ENCODE measurements at places on chromosomes 4 and X. TPM values are rescaled to one million over a fixed set of nuclear protein-coding genes. Genes with fewer than 3 reads are reported as not detected.
A peak's percentile ranks its signal among the peaks of the same experiment; 100 is the strongest.

GRCh38 chr4:125169192-125169591 lies 145.6 kb upstream of the FAT4 start:
- H3K27ac ChIP-seq: no peak overlapping the region
- peaks cover 5% of the 10 kb centered on the region for H3K4me1 ChIP-seq
- no peaks in the 10 kb centered on the region for H3K27me3 ChIP-seq

DNA sequence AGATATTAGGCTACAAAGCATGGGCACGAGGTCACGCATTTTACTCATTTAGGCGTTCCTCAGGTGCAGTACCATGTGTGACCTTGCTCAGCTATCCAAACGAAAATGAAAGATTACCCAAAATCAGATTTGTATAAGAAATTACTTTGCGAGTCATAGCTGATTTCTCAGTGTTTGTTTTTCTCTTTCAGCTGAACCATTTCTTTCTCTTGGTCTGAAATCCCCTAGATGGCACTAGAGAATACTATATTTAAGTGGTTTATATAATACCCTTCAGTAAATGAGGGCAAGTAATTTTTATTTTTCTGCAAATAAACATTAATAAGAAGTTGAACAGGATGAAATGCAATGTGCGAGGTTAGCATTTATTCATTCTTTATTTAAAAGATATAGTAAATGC lies 496.6 kb downstream of the STIM2 start:
- no peaks in the 10 kb centered on the region for H3K27me3 ChIP-seq
- H3K4me3 ChIP-seq: no peak overlapping the region
- H3K27ac ChIP-seq: no peak overlapping the region

- H3K27me3 ChIP-seq: peaks cover 11% of the 10 kb centered on the region
- H3K4me1 ChIP-seq: no peaks in the 10 kb centered on the region
- no peak overlapping the region for H3K27ac ChIP-seq
- H3K36me3 ChIP-seq: peaks cover 25% of the 10 kb centered on the region
- no peak overlapping the region for H3K4me3 ChIP-seq
These were observed 332 bp upstream of the RENBP start for GRCh38 chrX:153944800-153945150.

DNA sequence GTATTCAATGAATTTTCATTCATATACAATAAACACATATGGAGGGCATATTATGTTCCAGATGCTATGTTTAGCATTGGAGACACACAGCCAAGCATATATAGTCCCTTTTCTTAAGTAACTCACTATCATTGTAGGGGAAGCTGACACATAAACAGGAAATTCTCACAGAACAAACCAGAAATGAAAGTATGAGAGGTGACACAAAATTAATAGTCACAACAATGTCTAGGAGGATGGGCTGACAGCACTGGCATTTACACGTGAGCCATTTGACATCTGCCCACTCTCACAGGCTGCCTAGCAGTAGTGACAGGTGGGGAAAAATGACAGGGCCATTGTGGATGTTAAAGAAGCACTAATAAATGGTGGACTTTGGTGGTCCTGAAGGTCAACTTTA lies 2.6 kb upstream of the CNOT6L start:
- H3K36me3 ChIP-seq: no peaks in the 10 kb centered on the region
- peak overlapping the region; percentile 96 for H3K27ac ChIP-seq
- no peak for DNase-seq

DNA sequence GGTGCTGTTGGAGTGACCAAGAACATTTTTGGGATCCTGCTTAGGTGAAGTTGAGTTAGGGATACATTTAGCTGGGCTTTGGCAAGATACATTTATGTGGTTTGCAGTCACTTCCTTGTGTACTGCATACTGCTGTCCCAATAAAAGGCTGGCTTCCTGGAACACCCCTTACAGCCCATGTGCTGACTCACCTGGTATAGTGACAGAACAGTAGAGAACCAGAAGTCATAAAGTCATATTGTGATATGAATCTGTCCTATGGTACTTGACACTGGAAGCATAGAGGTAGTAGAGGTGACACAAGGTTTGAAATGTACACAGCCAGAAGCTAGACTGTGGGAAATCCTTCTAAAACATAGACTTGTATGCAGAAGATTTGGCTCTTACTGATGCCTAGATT lies 55.3 kb upstream of the SLC25A43 start:
- no peak overlapping the region for H3K27ac ChIP-seq
- DNase-seq: no peak
- H3K36me3 ChIP-seq: no peaks in the 10 kb centered on the region
- H3K27me3 ChIP-seq: peaks cover 73% of the 10 kb centered on the region

DNA sequence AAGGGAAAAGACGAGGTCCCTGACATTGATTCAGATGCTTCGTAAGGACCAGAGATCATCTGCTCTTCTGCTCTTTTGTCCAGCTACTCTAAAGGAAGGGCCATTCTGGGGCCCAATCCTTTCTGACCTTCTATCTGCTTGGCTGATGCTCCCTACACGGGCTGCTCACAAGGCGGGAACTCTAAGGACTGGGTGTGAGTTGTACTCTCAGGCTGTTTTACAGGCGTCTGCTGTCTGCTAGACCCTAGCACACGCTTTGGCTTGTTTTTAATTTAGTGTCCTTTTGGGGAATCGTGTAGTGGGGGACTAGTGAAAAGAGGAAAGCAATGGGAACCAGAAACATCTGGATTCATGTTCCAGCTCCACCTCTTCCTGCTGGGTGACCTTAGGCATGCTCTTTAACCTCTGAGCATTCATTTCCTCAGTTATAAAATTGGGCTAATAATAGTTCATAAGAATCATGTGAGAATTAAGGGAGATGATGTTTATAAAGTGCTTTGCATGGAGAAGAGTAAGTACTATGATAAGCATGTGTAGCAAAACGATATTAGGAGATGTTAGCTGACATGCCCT lies 53.1 kb downstream of the CASP3 start:
- no peaks in the 10 kb centered on the region for H3K36me3 ChIP-seq
- no peak for DNase-seq
- no peak overlapping the region for H3K27ac ChIP-seq
- H3K4me1 ChIP-seq: peaks cover 11% of the 10 kb centered on the region

DNA sequence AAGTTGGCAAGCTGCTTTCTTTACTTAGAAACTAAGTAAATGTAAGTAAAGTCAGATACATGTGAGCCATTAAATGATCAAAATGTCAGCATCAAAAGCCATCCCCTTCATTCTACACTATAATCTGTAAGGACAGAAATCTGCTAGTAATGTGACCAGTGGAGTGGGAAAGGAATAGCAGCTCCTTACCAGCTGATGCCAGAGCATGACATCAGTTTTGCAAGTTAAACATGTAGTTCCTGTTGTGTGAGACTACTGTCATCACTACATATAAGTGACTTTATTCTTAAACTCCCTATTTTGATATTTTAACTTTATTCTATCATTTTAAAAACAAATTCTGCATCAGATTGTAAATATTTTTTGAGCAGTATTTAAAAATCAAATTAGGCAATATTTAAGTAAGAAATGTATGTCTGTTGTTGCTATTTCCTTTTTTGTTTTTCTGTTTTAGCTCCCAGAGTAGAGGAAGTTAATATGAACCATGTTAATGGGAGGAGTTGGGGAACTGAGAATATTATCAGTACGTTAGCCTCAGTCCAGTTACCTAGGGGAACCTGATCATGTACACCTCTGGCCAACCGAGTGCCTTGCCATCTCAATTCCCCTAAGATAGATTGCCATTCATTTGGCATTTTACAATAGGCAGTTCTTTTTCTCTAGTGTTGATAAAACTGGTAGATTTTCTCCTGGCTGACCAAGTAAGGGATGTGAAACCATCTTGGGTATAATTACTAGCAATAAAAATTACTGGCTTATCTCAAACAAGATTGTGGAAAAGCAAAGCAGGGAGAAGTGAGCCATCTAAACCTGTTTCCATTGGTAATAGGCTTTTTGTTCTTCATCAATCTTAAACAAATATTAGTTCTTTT lies 34.7 kb downstream of the CCNI start:
- no peak overlapping the region for H3K4me3 ChIP-seq
- no peaks in the 10 kb centered on the region for H3K27me3 ChIP-seq
- H3K4me1 ChIP-seq: peaks cover 34% of the 10 kb centered on the region
- DNase-seq: no peak
- peaks cover 44% of the 10 kb centered on the region for H3K36me3 ChIP-seq

- H3K4me3 ChIP-seq: no peak overlapping the region
- H3K36me3 ChIP-seq: no peaks in the 10 kb centered on the region
- no peak for DNase-seq
- peaks cover 86% of the 10 kb centered on the region for H3K27me3 ChIP-seq
These were observed 25.6 kb downstream of the TKTL1 start for GRCh38 chrX:154321152-154321551.

- DNase-seq: no peak
- H3K36me3 ChIP-seq: no peaks in the 10 kb centered on the region
- H3K27me3 ChIP-seq: peaks cover 47% of the 10 kb centered on the region
- no peak overlapping the region for H3K4me3 ChIP-seq
- H3K4me1 ChIP-seq: no peaks in the 10 kb centered on the region
These were observed 67.4 kb upstream of the HELT start for GRCh38 chr4:184950926-184951325.

DNA sequence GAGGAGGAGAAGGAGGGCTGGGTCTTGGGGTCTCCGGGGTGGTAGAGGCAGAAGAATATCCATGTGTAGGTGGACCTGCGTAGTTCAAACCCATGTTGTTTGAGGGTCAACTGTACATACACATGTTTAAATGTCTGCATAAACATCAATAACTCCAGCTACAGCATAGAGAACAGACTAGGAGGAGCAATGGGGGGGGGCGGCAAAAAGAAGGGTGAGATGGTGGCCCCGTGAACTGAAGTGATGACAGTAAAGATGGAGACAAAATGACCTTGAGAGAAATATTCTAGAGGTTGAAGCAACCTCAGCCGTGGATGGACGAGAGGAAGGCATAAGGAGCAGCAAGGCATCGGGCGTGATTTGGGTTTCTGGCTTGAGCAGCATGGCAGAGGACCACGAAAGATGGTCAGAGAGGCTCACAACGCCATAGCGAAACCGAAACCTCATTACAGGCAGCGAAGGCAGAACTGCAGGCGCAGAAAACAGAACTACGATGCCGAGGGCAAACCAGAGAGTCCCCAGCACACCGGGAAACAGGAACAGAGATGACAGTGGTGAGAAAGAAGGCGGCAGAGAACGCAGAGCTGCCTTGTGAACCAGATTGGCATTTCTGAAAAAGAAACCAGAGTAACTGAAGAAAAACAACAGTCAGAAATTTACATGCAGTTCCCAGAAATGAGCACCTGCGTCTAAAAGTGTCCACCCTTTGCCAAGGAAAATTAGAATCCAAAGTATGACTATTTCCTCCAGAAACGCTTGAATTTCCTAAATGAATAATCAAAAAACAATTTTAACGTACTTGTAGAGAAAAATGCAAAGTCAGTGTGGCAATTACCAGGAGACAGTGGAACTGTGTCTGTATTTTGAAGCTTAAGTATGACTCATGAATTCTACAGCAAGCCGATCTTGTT lies 50.3 kb upstream of the ENPP6 start:
- H3K4me3 ChIP-seq: peak overlapping the region; percentile 42
- peaks cover 11% of the 10 kb centered on the region for H3K4me1 ChIP-seq
- H3K36me3 ChIP-seq: peaks cover 15% of the 10 kb centered on the region
- H3K27ac ChIP-seq: peak overlapping the region; percentile 68
- peak; percentile 70 for DNase-seq
- no peaks in the 10 kb centered on the region for H3K27me3 ChIP-seq

GRCh38 chr4:173014113-173014558 lies 154.5 kb upstream of the GALNT7 start:
- DNase-seq: peak; percentile 42
- H3K36me3 ChIP-seq: no peaks in the 10 kb centered on the region
- H3K27ac ChIP-seq: no peak overlapping the region
- H3K4me1 ChIP-seq: no peaks in the 10 kb centered on the region

DNA sequence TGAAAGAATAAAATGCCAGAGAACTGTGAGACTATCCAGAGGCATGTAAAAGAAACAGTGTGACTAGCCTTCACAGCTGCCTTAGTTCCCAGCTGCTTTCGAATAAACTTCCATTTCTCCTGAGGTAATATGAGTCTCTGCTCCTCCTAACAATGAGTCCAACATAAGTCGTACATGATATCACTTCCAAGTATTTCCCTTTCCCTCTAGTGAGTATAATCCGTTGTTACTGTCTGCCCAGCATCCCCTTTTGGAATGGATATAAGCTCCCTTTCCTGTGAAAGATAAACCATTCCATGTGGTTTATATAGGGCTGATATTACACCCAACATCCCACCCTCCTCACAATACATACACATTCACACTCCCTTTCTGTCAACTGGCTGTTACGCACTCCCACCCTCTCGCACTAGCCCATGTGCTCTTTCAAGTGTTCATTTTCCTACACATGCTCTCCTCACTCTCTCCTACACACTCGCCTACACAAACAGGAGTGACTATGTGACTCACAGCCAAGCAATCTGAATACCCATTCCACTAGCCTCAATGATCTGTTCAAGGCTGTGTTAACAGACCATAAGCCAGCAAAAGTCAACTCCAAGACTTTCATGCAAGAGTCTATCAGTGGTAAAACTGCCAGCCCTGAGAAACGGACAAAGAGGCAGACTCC lies 5.0 kb downstream of the NAF1 start:
- H3K4me1 ChIP-seq: peaks cover 45% of the 10 kb centered on the region
- H3K36me3 ChIP-seq: peaks cover 56% of the 10 kb centered on the region
- peak overlapping the region; percentile 69 for H3K27ac ChIP-seq

DNA sequence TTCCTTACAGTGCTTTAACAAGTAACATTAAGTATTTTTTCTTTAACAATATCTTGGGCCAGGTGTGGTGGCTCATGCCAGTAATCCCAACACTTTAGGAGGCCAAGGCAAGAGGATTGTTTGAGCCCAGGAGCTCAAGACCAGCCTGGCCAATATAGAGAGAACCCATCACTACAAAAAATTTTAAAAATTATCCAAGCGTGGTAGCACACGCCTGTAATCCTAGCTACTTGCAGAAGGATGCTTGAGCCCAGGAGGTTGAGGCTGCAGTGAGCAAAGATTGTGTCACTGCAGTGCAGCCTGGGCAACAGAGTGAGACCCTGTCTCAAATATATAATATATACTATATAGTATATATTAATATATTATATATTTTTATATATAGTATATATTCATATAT lies 162.2 kb downstream of the ZNF674 start:
- DNase-seq: no peak
- H3K27ac ChIP-seq: no peak overlapping the region
- H3K27me3 ChIP-seq: peaks cover 62% of the 10 kb centered on the region
- no peaks in the 10 kb centered on the region for H3K36me3 ChIP-seq

GRCh38 chr4:82429728-82430192 lies 502 bp downstream of the HNRNPDL start:
- H3K36me3 ChIP-seq: peaks cover 73% of the 10 kb centered on the region
- H3K27ac ChIP-seq: peak overlapping the region; percentile 99
- H3K4me1 ChIP-seq: peaks cover 19% of the 10 kb centered on the region
- H3K4me3 ChIP-seq: peak overlapping the region; percentile 98

- H3K27ac ChIP-seq: no peak overlapping the region
- DNase-seq: no peak
- no peaks in the 10 kb centered on the region for H3K36me3 ChIP-seq
- no peak overlapping the region for H3K4me3 ChIP-seq
These were observed 80.8 kb downstream of the HTRA3 start for GRCh38 chr4:8350352-8350751.

Gene SH3BGRL
- total RNA-seq: 43.9 TPM

Gene CABS1
- not detected for total RNA-seq

Gene UGT2A3
- not detected for total RNA-seq

Gene TBC1D25
- total RNA-seq: 18.2 TPM

Gene ERCC6L
- total RNA-seq: 1.0 TPM

Gene HSFX3
- not detected for total RNA-seq

Gene CORIN
- total RNA-seq: 1.0 TPM

Gene CTAG1B
- total RNA-seq: not detected

Gene DMRTC1B
- total RNA-seq: not detected

Measured in MCF 10A (cell line).